D721Med (cell line): ENCODE measurements at places on chromosomes 7 and 10.

DNA sequence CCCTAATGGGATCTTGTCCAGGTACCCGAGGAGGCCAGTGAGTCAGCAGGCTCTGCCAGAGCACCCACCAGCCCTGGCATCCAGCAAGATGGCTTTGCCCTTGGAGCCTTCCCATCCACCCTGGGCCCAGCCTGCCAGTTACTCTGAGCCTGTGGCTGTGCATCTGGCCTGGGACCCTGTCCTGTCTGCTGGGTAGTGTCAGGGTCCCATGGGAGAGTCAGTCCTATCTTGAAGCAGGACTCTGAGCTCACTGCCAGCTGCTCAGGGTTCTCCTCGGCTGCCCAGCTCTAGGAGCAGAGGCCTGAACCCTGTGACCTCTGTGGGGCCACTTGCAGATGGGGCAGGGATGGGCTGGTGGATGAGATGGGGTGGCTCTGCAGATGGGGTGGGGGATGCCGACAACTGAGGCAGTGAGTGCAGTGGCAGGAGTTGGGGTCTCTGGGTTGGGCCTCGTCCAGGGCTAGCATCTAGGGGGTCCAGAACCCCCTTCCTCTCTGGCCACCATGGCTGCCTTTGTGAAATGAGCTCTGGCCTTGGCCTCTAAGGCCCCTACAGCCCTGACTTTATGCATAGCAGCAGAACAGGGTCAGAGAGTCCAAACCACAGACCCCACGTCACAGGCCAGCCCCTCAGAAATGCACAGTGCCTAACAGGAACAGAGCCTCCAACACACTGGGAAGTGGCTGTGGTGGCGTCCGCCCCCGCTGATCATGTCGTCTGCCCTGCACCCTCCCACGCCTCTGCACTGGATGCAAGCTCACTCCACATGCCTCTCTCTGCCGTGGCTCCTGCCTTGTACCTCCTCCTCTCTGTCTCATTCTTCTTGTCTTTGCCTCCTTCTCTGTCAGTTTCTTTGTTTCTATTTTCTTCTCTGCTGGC lies 88.1 kb upstream of the RET start:
- no peak for DNase-seq

DNA sequence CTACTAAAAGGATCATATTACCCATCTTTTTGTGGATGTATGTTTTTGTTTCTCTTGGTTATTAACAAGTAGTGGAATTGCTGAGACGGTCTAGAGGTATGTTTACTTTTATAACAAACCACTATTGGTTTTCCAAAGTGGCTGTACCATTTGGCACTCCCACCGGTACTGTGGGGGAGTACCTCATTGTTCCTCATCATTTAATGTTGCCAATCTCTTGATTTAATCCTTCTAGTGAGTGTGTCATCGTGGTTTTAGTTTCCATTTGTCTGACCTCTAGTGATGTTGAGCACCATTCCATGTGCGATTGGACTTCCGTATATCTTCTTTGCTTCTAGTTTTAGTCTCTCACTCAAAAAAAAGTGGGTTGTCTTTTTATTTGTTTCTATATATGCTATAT lies 50.4 kb downstream of the RBM33 start:
- no peak for DNase-seq

DNA sequence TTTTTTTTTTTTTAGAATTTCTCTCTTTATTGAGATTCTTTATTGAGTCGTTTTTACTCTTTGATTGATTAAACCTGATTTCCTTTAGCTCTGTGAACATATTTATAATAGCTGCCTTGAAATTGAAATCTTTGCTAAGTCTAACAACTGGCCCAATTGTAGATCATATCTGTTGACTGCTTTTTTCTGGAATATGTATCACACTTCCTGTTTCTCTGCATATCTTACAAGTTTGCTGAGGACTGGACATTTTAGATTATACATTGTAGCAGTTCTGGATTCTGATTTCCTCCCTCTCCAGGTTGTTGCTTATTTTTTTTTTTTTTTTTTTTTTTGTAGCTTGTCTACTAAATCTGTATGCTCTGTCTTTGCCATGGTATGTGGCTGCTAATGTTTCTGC lies 56.3 kb downstream of the PRKAR2B start:
- DNase-seq, result no peak

GRCh38 chr7:48904975-48905374 lies 19.4 kb upstream of the CDC14C start:
- DNase-seq, result no peak

DNA sequence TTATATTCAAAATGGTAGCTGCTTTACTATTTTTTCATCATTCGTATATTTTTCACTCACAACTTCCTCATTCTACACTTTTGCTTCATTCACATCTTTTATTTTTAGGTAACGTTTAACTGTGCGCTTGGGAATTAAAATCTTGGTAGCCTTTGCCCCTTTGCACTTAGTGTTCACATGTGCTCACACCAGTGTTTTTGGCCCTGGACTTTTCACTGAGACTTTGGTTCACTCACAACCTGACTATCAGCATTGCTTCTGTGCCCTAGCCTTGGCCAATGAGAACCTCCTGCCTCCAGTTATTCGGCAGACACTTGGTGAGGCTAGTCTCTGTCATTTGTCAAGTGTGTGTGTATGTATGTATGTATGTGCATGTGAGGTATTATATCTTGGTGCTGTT lies 596.9 kb downstream of the SORCS1 start:
- no peak for DNase-seq

DNA sequence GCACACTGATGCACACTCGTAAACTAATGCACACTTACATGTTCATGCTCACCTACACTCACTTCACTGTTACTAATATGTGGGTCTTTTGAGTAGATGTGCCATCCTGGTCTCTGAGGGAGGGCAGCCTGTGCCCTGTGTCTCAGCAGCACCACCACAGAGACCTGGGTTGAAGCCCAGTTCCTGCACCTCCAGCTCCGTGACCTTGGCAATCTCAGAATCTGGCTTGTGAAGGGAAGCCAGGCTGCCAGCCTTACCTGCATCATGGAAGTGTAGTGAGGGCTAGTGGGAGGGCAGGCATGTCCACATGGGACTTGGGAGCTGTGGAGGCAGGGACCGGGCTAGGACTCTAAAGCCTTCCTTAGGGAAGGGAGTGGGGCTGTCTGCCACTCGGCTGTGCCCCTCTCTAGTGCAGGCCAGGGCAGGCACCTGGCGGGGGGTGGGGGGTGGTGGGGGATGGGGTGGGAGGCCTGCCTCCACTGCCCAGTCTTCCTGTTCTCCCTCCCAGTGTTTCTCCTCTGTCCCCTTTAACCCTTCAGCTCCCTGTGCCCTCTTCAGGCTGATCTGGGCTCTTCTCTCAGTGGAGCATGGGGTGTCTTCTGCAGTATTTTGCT lies 8.1 kb downstream of the ADCY1 start:
- DNase-seq, result no peak

GRCh38 chr10:12465385-12466136 lies 116.2 kb downstream of the CAMK1D start:
- no peak for DNase-seq

GRCh38 chr10:111234914-111235302 lies 158.1 kb downstream of the ADRA2A start:
- no peak for DNase-seq

DNA sequence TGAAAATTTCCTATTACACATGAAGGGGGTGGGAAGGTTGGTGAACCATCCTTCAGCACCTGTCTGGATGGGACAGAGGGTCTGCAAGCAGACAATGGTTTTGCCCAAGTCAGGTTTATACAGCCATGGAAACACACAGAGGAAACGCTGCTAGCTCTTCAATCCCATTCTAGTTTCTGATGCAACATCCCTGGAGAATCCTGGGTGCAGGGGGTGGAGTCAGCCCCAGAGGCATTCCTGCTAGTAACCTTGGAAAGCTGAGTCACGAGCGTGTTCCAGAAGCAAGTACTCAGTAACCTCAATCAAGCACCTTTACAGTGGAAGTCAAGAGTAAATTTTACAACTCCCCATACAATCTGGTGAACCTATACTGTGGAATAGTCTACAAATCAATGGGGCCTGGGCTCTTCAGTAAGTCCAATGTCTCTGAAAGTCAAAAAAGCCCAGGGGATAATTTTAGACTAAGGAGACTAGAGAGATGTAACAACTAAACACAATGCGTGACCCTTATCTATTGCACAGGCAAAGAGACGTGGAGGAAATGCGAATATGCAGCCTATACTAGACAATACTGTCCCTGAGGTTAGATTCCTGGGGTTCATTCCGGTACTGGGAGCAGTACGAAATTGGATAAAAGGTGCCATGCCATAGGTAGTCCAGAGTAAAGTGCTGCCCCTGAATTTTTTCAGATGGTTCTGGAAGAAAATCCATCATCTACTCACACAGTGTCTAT lies 95.4 kb downstream of the ZRANB1 start:
- DNase-seq, result no peak

DNA sequence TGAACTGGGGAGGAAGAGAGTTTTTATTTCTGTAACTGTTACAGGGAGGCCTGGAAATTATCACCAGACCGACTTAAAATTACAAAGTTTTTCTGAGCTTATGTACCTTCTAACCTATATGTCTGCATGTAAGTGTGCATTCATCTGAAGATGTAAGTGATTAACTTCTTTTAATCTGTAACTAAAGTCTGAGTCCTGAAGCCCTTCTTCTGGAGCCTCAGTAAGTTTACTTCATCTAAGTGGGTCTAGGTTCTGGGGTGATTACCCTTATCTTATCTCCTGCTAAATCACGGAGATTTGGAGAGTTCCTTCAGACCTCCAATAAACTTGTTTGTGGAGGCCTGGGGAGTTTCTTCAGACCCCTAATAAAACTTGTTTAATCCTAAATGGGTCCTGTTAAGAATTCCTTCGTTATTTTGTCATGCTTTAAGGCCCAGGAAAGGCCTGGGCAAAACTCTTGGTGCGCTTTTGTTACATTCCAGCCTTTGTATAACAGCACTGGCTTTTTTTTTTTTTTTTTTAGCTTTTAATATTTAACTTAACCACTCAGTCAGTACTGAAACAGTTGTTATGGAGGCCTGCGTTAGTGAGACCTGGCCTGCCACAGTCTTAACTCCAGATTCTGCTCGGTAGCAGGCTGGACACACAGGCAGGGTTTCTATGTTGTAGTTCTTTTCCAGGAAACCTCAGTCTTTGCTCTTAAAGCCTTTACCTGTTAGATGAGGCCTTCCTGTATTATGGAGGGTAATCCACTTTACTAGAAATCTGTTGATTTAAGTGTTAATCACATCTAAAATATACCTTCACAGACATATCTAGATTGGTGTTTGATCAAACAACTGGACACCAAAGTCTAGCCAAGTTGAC lies 33.0 kb downstream of the TPST1 start:
- DNase-seq, result no peak

DNA sequence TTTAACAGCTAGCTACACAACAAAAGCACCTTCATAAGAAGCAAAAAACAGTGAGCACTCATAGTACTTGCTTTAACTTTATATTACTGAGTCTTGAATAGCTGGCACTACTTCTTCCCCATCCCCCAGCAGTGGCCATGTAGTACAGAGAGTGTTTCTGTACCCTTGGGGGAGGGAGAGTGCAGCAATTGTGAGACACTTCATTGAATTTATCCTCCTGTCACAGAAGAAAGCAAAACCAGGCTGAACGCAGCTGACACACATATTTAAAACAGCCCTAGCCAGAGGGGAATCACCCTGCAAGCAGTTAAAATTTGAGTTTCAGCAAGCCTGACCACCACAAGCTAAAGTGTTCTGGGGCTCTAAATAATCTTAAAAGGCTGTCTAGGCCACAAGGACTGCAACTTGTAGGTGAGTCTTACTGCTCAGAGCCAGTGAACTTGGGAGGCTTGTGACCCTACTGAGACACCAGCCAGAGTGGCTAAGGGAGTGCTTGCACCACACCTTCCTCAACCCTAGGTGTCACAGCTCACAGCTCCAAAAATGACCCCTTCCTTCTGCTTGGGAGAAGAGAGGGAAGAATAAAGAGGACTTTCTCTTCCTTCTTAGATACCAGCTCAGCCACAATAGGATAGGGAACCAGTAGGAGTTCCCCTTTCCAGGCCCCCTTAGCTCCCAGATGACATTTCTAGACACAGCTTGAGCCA lies 97.7 kb upstream of the MEOX2 start:
- no peak for DNase-seq

DNA sequence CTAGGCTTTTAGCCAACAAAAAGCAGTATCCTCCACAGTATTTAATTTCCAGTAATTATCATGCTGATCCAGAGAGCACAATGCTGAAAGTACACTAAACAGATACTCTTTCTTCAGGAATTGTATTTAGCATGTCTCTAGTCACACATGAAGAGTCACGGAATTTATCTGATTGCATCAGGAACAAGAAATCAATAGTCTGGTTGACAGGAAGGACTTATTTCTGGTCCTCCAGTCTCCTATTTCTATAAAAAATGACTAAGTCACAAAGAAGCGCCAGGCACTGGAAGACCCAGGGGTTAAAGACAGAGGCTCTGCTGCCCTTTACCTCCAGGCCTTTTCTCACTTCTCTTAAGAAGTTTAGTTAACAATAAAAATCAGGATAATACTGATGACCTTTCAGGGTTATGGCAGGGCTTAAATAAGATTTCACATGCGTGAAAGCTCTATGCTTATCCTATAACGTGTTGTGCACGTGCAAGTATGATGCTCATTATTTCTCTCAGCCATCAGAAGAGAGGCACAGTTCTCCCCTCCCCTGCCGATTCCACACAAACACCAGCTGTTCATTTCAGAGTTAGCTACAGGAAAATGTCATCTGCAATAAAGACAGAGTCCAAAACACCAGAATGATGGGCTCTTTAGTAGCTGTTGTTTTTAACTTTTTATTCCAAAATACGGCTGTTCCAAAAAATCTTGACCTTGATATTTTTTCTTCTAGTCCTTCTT lies 36.9 kb downstream of the SLC26A4 start:
- DNase-seq, result no peak

DNA sequence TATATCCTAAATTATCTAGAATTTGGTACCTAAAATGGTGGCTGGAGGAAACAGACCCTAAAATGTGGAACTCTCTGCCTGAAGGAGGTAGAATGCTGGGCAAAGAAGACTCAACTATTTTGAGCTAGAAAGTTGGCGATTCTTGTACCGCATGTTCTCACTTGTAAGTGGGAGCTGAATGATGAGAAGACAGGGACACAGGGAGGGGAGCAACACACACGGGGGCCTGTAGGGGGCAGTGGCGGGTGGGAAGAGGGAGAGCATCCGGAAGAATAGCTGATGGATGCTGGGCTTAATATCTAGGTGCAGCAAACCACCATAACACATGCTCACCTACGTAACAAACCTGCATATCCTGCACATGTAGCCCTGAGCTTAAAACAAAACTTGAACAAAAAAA lies 250.6 kb downstream of the CALN1 start:
- no peak for DNase-seq

- no peak for DNase-seq
Observed at GRCh38 chr7:102432442-102433218, 745 bp upstream of the ORAI2 start.
